ENCODE measurements at places on chromosomes 2 and 18.

DNA sequence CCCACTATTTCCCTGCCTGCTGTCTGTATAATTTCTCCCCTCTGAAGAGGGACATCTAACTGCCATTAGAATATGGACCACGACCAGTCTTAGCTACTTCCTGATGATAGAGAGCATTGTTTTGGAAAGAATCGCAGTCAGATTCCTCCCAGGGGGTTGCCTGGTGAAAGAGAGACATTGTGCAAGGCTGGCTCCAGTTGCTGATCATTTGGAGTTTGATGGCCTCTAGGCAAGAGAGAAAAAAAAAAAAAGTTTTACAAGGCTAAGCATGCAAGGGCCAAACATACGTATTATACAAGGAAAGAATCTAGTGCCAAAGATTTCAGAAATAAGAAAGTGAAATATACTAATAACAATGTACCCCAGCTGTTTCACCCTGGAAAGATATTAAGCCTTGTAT is 182.2 kb downstream of the CMPK2 start:
- no peak for DNase-seq

- no peak for DNase-seq
Measured at GRCh38 chr2:235230821-235231601, 262.8 kb upstream of the AGAP1 start.

- DNase-seq, result no peak
Measured at GRCh38 chr2:8059255-8059654, 622.6 kb upstream of the ID2 start.

- DNase-seq, result no peak
Measured at GRCh38 chr18:29060349-29060748, 883.4 kb upstream of the CDH2 start.
